ENCODE measurements at places on chromosomes 7 and 10. TPM values are rescaled to one million over a fixed set of nuclear protein-coding genes. Genes with fewer than 3 reads are reported as not detected.

The FFAR4 gene
- total RNA-seq: not detected

The PTPN20 gene
- total RNA-seq: 0.27 TPM

The OPN1SW gene
- not detected for total RNA-seq

The ADIRF gene
- 48.4 TPM for total RNA-seq

The RBP4 gene
- total RNA-seq: 1.9 TPM

The TRPV5 gene
- not detected for total RNA-seq

The CNNM2 gene
- total RNA-seq: 5.7 TPM

The GPR15LG gene
- not detected for total RNA-seq

The MOGAT3 gene
- not detected for total RNA-seq

The SPDYE1 gene
- not detected for total RNA-seq

The VSTM4 gene
- 4.7 TPM for total RNA-seq

The DENND2A gene
- total RNA-seq: 10.8 TPM

The TMEM213 gene
- total RNA-seq: 0.33 TPM

The FEZF1 gene
- not detected for total RNA-seq

The PDZD8 gene
- 42.2 TPM for total RNA-seq

The MMRN2 gene
- total RNA-seq: 5.1 TPM

The LFNG gene
- 2.3 TPM for total RNA-seq

The ANLN gene
- total RNA-seq: 9.1 TPM

The NEURL1 gene
- 0.27 TPM for total RNA-seq

The KMT2E gene
- total RNA-seq: 132 TPM

The ACSL5 gene
- total RNA-seq: 2.6 TPM

The UNCX gene
- total RNA-seq: not detected

The CRCP gene
- total RNA-seq: 46.8 TPM

The PNLIPRP1 gene
- not detected for total RNA-seq

The RBM20 gene
- 0.08 TPM for total RNA-seq

The PNLIPRP2 gene
- total RNA-seq: not detected

The VWDE gene
- 0.09 TPM for total RNA-seq

The HOXA9 gene
- total RNA-seq: not detected

The GIMAP5 gene
- not detected for total RNA-seq

The PRPS1L1 gene
- total RNA-seq: not detected

The GFRA1 gene
- total RNA-seq: 0.18 TPM

The HOXA7 gene
- total RNA-seq: not detected

The CAMK2B gene
- 6.4 TPM for total RNA-seq

The AKR1C4 gene
- total RNA-seq: not detected

The CROT gene
- total RNA-seq: 31.4 TPM

The VAX1 gene
- total RNA-seq: not detected

The C10orf67 gene
- not detected for total RNA-seq

The IGF2BP3 gene
- 2.9 TPM for total RNA-seq

The AKR1C2 gene
- 376 TPM for total RNA-seq

The MNX1 gene
- not detected for total RNA-seq

The PCLO gene
- 0.36 TPM for total RNA-seq

The SPOCK2 gene
- 0.36 TPM for total RNA-seq

The FAM25G gene
- not detected for total RNA-seq

The FMC1 gene
- total RNA-seq: 8.4 TPM

The GIMAP4 gene
- 1.3 TPM for total RNA-seq

The EBLN1 gene
- not detected for total RNA-seq

The RNF133 gene
- 0.54 TPM for total RNA-seq

The PRKRIP1 gene
- total RNA-seq: 49.6 TPM

Data from fibroblast of the aortic adventitia (primary cell).